ENCODE measurements at places on chromosomes 7 and 10. TPM values are rescaled to one million over a fixed set of nuclear protein-coding genes. Genes with fewer than 3 reads are reported as not detected.

DNA sequence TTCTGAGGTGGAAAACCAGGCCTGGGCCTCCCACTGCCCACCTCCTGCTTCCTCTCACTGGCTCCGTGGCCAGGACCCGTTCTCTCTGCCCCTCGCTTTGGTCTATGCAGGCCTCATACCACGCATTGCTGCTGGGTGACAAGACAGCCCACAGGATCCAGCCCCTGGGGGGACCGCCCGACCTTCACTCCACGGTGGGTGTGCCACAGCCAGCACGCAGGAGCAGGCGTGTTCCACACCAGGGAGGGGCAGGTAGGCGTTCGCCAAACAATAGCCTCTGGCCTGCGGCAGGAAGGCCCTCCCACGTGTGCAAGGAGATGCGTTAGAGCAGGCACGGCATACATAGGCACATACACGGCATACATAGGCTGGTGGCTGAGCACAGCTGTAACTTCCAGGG lies 233.4 kb downstream of the WDR37 start:
- H3K4me1 ChIP-seq: no peaks in the 10 kb centered on the region
- no peak for DNase-seq
- no peaks in the 10 kb centered on the region for H3K36me3 ChIP-seq
- peak overlapping the region; percentile 100 for H3K27ac ChIP-seq
- H3K27me3 ChIP-seq: no peaks in the 10 kb centered on the region

GRCh38 chr7:46461334-46461777 lies 540.3 kb upstream of the IGFBP3 start:
- no peaks in the 10 kb centered on the region for H3K4me1 ChIP-seq
- H3K36me3 ChIP-seq: no peaks in the 10 kb centered on the region
- H3K4me3 ChIP-seq: no peak overlapping the region

GRCh38 chr10:88036126-88036525 lies 172.7 kb downstream of the PTEN start:
- H3K36me3 ChIP-seq: no peaks in the 10 kb centered on the region
- H3K27ac ChIP-seq: no peak overlapping the region

DNA sequence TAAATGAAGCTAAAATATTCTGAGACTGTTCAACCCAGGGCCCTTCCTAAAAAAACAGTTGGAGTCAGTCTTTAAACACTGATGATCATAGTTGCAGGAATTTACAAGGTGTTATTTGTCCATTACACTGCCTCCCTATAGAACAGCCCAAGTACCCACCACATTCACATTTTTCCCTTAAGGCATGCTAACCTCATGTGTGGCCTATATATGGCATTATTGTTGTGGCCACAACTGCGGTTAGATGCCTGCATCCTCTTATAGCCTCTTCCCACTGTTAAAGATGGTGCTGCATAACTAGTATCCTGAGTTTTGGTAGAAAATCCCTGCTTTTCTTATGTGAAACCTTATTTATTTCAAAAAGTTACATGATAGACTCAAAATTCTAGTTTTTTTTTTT lies 287.9 kb upstream of the SEMA3A start:
- no peak overlapping the region for H3K27ac ChIP-seq
- H3K4me3 ChIP-seq: no peak overlapping the region
- no peaks in the 10 kb centered on the region for H3K27me3 ChIP-seq
- DNase-seq: no peak
- H3K36me3 ChIP-seq: no peaks in the 10 kb centered on the region

GRCh38 chr10:22320591-22321155 lies at the start of gene BMI1:
Gene BMI1, plus strand, starts transcription at chr10:22321099. Its CDS starts 5,351 bp downstream, at chr10:22326450.
- peaks cover 5% of the 10 kb centered on the region for H3K36me3 ChIP-seq
- peaks cover 12% of the 10 kb centered on the region for H3K4me1 ChIP-seq
- peak within 1 kb of the TSS; percentile 76 for H3K4me3 ChIP-seq
- peaks cover 11% of the 10 kb centered on the region for H3K27me3 ChIP-seq

DNA sequence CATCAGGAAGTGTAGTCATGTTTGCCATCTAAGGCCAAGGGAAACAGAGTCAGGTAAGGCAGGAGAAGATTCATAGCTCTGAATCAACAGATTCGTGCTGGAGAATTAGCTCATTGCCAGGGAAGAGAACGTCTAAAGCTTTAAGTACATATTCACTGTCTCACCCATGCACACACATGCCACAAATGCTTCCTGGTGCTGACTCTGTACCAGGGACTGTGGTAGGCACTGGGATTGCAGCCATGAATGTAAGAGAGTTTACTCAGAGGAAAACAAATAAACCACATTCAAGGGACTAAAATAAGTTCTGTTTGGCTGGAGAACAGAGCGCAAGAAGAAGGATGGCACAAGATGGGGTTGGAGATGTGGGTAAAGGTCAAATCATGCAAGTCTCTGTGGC lies 89.8 kb upstream of the HPS1 start:
- no peaks in the 10 kb centered on the region for H3K27me3 ChIP-seq
- H3K36me3 ChIP-seq: no peaks in the 10 kb centered on the region
- no peak for DNase-seq
- H3K4me3 ChIP-seq: no peak overlapping the region

GRCh38 chr7:87548123-87548919 lies 52.4 kb downstream of the ABCB1 start:
- H3K4me1 ChIP-seq: no peaks in the 10 kb centered on the region
- DNase-seq: no peak
- no peak overlapping the region for H3K27ac ChIP-seq
- H3K4me3 ChIP-seq: no peak overlapping the region

DNA sequence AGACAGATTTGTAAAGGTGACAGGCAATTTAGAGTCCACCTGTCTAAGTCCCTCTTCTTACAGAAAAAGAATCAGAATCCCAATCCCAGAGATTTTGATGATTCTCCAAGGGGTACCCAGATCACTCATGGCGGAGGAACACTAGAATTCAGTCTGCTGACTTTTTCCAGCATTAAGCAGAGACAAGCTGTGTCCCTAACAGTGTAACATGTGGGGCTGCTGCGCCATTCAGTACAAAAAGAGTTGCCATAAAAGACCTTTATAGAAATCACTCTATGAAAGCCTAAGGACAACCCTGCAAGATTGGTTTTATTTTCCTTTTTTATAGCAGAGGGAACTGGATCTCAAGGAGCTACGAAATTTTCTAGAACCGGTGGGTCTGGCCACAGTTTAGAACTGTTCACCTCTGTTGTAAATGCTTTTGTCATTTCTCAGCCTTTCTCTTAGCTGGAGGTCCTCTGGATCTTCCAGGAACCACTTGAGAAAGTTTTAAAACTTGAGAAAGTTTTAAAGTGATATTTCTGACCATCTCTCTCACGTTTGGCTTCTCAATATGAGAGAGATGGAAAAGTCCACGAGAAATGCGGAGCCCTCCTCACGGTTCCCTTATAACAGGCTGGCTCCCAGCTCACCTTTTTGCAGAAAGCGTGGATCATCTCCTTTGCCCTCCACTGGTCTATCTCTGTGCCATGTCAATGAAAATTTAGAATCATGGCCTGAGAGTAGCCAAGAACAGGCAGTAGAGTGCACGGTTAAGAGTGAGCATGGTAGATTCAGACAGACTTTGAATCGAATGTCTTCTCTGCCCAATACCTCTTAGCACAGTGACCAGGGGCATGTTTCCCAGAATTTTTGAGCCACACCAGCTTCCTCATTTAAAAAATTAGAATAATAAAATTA lies 826 bp downstream of the GIMAP7 start:
- H3K27ac ChIP-seq: no peak overlapping the region
- no peak overlapping the region for H3K4me3 ChIP-seq
- DNase-seq: no peak
- peaks cover 17% of the 10 kb centered on the region for H3K27me3 ChIP-seq
- no peaks in the 10 kb centered on the region for H3K4me1 ChIP-seq
- no peaks in the 10 kb centered on the region for H3K36me3 ChIP-seq

- H3K36me3 ChIP-seq: no peaks in the 10 kb centered on the region
- no peak overlapping the region for H3K4me3 ChIP-seq
- H3K27me3 ChIP-seq: no peaks in the 10 kb centered on the region
- no peaks in the 10 kb centered on the region for H3K4me1 ChIP-seq
- DNase-seq: no peak
- H3K27ac ChIP-seq: peak overlapping the region; percentile 83
Measured at GRCh38 chr10:58578366-58578765, 65.7 kb downstream of the BICC1 start.

DNA sequence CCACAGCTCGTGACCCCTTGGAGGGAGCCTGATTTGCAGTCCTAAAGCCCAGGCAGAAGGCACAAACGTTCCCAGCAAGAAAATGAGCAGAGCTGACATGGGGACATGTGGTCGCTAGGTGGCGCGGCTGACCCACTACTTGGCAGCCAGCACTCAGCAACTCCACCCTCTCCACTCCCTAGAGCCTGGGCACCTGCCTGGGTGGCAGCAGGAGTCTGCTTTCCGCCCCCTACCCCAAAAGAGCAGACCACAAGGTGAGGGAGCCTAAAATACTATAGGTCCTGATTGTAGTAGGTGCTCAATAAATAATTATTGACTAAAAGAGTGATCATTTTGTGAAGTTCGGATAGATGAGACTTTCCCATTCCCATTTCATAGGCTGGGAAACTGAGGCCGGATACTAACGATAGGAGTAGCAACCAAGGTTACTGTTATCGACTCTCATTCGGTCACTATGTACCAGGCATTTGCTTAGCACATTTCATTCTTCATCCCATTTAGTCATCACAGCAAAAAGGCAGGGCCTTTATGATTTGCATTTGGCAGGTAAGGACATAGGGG lies 57.4 kb downstream of the NEUROG3 start:
- no peak overlapping the region for H3K27ac ChIP-seq
- H3K36me3 ChIP-seq: no peaks in the 10 kb centered on the region
- no peak overlapping the region for H3K4me3 ChIP-seq
- peak; percentile 86 for DNase-seq
- H3K4me1 ChIP-seq: no peaks in the 10 kb centered on the region

DNA sequence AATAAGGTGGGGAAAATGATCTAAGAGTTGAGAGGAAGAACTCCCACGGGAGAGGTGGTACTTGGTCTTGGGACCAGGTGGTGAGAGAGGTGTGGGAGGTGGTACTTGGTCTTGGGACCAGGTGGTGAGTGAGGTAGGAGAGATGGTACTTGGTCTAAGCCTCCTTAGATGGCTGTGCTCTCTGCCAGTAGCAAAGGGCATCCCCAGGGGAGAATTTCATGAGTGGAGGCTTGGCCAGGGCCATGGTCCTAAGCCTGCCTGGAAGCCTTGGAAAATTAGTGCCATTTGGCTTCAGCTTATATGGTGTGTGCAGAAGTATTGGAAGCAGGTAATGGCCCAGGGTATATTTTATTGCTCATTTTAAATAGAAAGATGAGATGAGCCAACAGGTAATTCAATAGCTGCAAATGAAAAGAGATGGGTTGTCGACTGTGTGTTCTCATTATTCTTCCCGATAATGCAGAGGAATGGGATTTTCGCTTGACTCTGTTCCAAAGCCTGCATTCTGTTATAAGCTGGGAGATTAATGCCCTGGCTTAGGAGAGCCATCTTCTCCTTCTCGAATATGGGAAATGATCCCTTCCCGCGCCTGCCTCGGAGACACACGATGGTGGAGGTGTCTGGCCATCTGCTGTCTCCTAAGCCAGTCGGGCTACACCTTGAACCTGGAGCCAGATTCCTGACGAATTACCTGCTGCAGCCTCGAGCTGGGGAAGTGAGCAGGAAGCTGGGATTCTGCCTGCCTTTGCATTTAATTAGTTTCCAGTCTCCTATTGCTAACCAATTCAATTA lies 287.8 kb downstream of the GALNT17 start:
- no peak overlapping the region for H3K4me3 ChIP-seq
- DNase-seq: no peak
- no peaks in the 10 kb centered on the region for H3K4me1 ChIP-seq
- H3K36me3 ChIP-seq: no peaks in the 10 kb centered on the region

GRCh38 chr10:28077889-28078288 lies 79.0 kb upstream of the ODAD2 start:
- no peaks in the 10 kb centered on the region for H3K27me3 ChIP-seq
- H3K4me3 ChIP-seq: no peak overlapping the region
- no peak for DNase-seq
- no peaks in the 10 kb centered on the region for H3K4me1 ChIP-seq
- H3K27ac ChIP-seq: no peak overlapping the region

DNA sequence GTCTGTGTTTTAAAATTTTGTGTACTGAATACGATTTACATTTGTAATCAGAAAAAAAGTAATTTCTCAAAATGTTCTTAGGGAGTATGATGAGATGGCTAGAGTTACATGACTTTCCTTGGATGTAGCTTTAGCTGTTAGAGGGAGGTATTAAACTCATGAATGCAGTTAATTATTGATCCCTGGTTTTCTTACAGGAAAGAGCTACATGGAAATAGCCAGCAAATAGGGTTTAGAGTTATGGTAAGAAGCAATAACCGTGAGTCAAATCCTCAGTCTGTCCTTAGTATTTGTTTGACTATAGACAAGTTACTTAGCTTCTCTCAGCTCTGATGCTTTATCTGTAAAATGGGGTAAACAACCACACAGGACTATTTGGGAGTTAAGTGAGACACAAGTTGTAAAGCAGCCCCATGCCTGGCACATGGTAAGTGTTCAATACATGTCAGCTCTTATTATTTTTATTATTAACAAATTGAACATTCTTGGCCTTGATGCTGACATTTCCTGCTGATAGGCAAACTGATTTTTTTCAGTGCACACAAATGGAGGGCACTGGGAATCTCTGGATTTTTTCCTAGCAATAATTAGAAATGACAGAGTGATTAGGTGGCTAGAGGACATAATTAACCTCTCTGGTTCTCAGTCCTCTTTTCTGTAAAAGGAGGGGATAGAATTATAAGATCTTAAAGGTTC lies 204.5 kb upstream of the PHYHIPL start:
- peak overlapping the region; percentile 99 for H3K27ac ChIP-seq
- no peaks in the 10 kb centered on the region for H3K27me3 ChIP-seq
- H3K4me1 ChIP-seq: peaks cover 42% of the 10 kb centered on the region
- H3K36me3 ChIP-seq: no peaks in the 10 kb centered on the region
- peak; percentile 45 for DNase-seq
- no peak overlapping the region for H3K4me3 ChIP-seq

- no peak overlapping the region for H3K27ac ChIP-seq
- H3K4me3 ChIP-seq: no peak overlapping the region
Measured at GRCh38 chr10:24740714-24741113, 17.0 kb upstream of the ARHGAP21 start.

- H3K4me1 ChIP-seq: peaks cover 22% of the 10 kb centered on the region
- DNase-seq: no peak
- no peaks in the 10 kb centered on the region for H3K27me3 ChIP-seq
- peak overlapping the region; percentile 76 for H3K27ac ChIP-seq
- peaks cover 24% of the 10 kb centered on the region for H3K36me3 ChIP-seq
Measured at GRCh38 chr10:5888351-5888750, 1.3 kb downstream of the ANKRD16 start.

DNA sequence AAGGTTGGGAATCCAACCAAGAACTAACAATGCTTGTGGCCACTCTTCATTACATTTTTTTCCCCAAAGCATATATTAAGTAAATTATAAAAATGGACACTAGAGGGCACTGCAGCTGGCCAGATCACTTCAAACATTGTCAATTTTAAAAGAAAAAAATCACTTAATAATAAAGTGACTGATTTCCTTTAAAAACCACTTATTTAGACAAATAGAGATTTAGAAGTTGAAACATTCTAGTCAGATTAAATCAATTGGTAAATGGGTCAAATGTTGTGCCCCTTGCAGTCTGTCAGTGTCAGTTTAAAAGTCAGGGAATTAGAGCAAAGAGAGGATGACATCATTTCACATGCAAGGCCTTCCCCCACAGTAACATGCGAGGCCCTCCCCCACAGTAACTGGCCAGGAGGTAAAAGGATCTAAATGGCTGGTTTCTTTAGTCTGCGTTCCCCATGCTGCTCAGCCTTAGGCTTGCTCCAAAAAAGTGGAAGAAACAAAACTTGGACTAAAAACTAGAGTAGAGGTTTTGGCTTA lies 177.9 kb downstream of the SKAP2 start:
- peaks cover 9% of the 10 kb centered on the region for H3K27me3 ChIP-seq
- H3K27ac ChIP-seq: no peak overlapping the region
- H3K4me1 ChIP-seq: peaks cover 5% of the 10 kb centered on the region
- H3K36me3 ChIP-seq: no peaks in the 10 kb centered on the region
- H3K4me3 ChIP-seq: no peak overlapping the region

Gene AKR1B15
- polyA plus RNA-seq: not detected

Gene GPR26
- polyA plus RNA-seq: not detected

Gene ECHS1
- polyA plus RNA-seq: 72.1 TPM

Gene TMEM184A
- 1.5 TPM for polyA plus RNA-seq

Gene UNC5B
- polyA plus RNA-seq: 13.8 TPM
